ENCODE measurements at places on chromosomes 7 and 10. TPM values are rescaled to one million over a fixed set of nuclear protein-coding genes. Genes with fewer than 3 reads are reported as not detected.

DNA sequence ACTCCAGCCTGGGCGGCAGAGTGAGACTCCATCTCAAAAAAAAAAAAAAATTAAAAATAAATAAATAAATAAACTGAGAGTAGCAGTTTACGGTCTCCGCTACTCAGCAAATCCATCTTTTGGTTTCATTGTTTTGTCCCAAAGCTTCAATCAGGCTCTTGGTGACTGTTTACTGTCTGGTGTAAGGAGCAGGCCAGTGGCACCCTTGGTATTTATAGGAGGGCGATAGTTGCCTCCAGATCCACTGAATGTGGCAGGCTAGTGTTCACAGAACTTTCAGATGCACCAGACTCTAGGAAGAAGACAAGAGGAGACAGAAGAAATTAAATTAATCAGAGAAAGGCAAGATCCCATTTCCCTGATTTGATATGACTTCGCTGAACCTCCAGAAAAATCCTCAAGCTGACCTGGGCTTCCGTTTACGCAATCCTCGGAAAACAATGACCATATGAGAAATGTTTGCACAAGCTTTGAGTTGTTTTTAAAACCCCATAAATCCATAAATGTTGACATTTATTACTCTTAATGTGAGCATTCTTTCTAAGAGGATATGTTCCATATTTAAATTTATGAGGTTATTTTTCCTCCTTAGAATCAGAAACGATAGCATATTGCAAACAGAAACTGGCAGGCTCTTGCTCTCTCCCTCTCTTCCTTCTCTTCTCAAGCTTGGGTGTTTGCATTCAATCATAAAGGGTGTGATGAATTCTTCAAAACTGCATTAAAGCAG is 7.1 kb upstream of the MUC3A start:
- no peaks in the 10 kb centered on the region for H3K36me3 ChIP-seq
- peaks cover 13% of the 10 kb centered on the region for H3K4me1 ChIP-seq
- DNase-seq, result peak; percentile 68
- peak overlapping the region; percentile 2 for H3K27ac ChIP-seq

DNA sequence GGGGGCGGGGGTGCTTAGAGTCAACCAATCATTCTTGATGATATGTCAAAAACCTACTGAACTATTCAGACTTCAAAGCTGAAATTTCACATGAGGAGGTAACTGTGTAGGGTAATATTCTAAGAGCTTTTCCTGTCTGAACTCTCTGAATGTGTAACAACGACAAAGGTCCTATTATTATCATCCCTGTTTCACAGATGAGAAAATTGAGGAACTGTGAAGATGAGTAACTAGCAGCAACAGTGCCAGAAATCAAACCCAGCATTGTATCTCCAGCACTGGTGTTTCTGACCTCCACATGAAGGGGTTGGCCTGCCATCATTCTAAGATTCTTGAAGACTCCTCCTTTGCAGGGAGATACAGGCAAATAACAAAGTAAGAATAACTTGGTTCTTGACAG is 294.7 kb upstream of the AOAH start:
- H3K4me3 ChIP-seq, result no peak overlapping the region
- H3K27me3 ChIP-seq, result no peaks in the 10 kb centered on the region
- no peaks in the 10 kb centered on the region for H3K36me3 ChIP-seq
- DNase-seq, result no peak
- no peaks in the 10 kb centered on the region for H3K4me1 ChIP-seq

The LRRD1 gene
- not detected for total RNA-seq

The MYO1G gene
- total RNA-seq, result 0.36 TPM

The THSD7A gene
- 0.05 TPM for total RNA-seq

DNA sequence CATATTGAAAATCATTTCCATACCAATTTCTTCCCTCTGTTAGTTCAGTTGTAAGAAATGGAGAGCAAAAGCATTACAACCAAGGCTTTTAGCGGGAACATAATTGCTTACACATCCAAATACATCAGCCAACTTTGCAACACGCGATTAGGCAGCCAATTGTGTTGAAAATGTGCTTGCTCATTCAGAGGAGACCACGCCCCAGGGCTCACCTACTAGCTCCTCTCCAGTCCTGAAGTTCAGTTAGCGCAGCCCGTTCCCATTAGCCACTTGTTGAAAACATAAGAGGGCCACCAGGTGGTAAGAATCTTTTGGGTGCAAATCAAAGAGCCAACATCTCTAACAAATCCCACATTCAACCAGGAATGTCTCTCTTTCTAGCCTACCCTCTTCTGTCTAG is 213.2 kb upstream of the MDFIC start:
- H3K36me3 ChIP-seq, result no peaks in the 10 kb centered on the region
- no peak for DNase-seq
- H3K4me1 ChIP-seq, result no peaks in the 10 kb centered on the region
- no peak overlapping the region for H3K27ac ChIP-seq
- H3K27me3 ChIP-seq, result no peaks in the 10 kb centered on the region

DNA sequence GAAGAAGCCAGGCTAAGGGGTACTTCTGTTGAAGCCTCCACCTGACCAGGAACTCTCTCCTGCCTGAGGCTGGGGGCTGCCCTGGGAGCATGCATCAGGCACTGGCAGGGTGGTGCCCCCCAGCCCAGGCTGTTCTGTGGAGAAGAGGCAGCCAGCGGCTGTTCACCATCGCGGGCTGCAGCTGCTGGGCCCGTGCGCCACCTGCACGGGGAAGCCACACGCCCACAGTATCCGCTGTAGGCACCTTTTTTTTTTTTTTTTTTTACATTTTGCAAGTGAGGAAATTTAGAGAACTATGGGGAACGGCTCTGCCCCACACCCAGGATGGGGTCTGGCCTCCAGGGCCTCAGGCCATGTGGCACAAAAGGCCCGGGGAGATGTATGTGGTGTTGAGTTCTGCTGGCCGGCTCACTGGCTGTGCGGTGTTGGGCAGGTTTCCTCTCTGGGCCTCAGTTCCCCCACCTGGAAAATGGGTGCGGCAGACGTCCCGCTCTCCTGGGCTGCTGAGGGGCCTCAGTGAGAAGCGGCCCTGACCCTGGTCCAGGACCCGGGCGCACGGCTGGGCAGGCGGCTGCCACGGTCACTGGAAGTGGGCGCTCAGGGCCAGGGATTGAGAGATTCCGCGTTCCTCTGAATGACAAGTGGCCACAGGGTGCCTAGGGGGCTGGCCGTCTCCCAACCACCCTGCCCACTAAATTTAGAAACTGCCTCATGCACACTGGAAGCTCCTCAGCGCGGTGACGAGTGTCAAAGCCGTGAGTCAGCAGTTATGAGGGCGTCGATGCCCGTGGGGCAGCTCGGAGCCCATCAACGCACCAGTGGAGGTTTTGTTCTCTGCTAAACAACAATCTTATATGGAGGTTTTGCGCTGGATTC is 8.8 kb upstream of the INTS1 start:
- H3K36me3 ChIP-seq, result no peaks in the 10 kb centered on the region
- peak; percentile 32 for DNase-seq
- no peak overlapping the region for H3K27ac ChIP-seq
- H3K4me1 ChIP-seq, result no peaks in the 10 kb centered on the region
